ENCODE measurements at places on chromosomes 12 and 14. TPM values are rescaled to one million over a fixed set of nuclear protein-coding genes. Genes with fewer than 3 reads are reported as not detected.

DNA sequence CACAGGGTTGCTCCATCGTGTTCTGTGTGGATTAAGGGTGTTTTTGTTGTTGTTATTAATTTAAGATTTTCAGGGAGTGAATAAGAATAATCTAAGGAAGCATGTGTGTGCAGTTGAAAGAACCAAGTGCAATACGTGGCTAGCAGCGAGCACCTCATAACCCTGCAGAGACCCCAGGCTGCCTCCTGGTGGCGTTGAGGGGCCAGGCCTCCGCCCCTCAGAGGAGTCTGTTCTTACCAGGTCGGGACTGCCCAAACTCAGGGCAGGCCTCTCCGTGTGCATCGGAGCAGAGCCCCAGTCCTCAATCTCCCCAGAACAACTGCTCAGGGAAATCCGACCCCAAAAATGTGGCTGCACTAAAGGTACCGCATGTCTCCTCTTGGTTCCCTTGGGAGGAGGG, 36.8 kb downstream of the IL31 start:
- no peak overlapping the region for H3K4me3 ChIP-seq
- no peak for DNase-seq
- peaks cover 96% of the 10 kb centered on the region for H3K36me3 ChIP-seq
- no peaks in the 10 kb centered on the region for H3K4me1 ChIP-seq
- H3K27ac ChIP-seq: no peak overlapping the region
- H3K27me3 ChIP-seq: no peaks in the 10 kb centered on the region

DNA sequence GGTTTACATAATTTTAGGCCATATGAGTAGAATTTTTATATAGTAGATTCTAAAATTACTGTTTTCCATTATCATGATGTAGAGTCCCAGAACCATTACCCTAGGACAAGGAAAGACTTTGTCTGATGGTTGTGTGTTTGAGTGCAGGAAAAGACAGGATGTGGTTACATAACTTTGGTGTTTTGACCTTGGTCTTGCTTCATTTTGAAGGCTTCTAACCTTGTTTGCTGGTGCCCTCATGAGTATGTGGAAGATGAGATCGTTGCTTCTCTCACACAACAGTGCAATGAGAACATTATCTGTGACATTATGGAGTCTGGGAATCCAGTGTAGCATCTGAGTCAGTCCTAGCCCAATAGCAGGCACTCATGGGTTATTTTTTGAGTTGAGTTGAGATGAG, 106.2 kb downstream of the IGF1 start:
- no peaks in the 10 kb centered on the region for H3K4me1 ChIP-seq
- H3K27ac ChIP-seq: no peak overlapping the region
- no peaks in the 10 kb centered on the region for H3K27me3 ChIP-seq
- no peak overlapping the region for H3K4me3 ChIP-seq

GRCh38 chr14:76261371-76261811, 109.7 kb downstream of the GPATCH2L start:
- no peaks in the 10 kb centered on the region for H3K36me3 ChIP-seq
- no peak overlapping the region for H3K27ac ChIP-seq
- H3K4me3 ChIP-seq: no peak overlapping the region
- no peak for DNase-seq

The PAH gene
- not detected for total RNA-seq

DNA sequence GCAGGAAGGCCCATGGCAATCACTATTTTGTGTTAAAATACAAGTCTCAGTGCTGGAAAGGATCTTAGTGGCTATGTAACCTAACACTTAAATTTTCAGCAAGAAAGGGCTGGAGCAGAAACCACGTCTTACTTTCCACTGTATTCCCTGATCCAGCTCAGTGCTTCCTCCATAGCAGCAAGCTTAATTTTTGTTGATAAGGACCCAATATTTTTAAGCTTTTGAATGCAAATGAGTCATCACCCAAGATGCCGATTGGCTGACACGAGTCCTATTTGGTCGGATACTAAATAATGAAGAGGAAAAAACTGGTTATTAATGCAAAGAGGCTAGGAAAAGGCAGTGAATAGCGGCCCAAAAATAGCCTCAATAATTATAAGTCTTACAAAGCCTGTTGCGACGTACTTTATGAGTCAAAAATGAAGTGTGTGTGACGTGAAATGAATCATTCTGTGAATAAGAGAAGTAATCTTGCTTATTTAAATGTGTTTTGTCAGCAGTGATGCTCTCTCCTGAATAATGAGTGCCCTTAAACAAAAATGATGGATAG, 46.9 kb upstream of the IGF1 start:
- DNase-seq: no peak
- H3K4me1 ChIP-seq: no peaks in the 10 kb centered on the region
- H3K27me3 ChIP-seq: no peaks in the 10 kb centered on the region
- no peak overlapping the region for H3K27ac ChIP-seq
- H3K4me3 ChIP-seq: no peak overlapping the region
- H3K36me3 ChIP-seq: no peaks in the 10 kb centered on the region

DNA sequence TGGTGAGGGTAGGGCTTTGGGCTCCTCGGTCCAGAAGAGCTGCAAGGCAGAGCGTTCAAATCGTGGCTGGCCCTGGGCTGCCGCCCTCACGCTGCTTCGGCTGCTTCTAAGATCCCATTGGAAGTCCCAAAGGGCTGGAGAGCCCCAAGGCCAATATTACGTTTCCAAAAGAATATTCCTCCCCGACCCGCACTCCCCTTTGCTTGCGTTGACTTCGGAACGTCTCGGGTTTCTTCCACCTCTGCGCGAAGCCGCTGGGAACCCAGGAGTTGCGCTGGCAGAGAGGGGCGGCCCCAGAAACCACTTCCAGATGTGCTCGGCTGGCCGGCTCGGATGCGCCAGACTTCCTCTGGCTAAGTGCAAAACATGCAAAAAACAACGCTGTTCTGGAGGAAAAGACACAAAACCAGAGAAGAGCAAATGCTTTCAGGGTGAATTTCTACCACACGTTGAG, at the start of gene GLT8D2:
Gene GLT8D2, minus strand, starts transcription at position 285 of the 454 bp plus-strand sequence. CDS start 30,539 bp downstream, outside the sequence.
- DNase-seq: peak; percentile 56
- H3K4me3 ChIP-seq: peak within 1 kb of the TSS; percentile 47
- H3K4me1 ChIP-seq: peaks cover 9% of the 10 kb centered on the region

The SLC10A1 gene
- total RNA-seq: not detected

GRCh38 chr12:96658075-96658474, 168.7 kb downstream of the CFAP54 start:
- DNase-seq: no peak
- H3K27ac ChIP-seq: no peak overlapping the region
- no peaks in the 10 kb centered on the region for H3K4me1 ChIP-seq
- no peak overlapping the region for H3K4me3 ChIP-seq

GRCh38 chr14:104800771-104801519, at the start of gene ZBTB42:
TSS of gene ZBTB42 (plus strand) at chr14:104801101. CDS start at chr14:104801198, 97 bp downstream.
- H3K36me3 ChIP-seq: no peaks in the 10 kb centered on the region
- peak within 1 kb of the TSS; percentile 88 for H3K4me3 ChIP-seq
- H3K27ac ChIP-seq: peak within 1 kb of the TSS; percentile 96
- H3K4me1 ChIP-seq: peaks cover 73% of the 10 kb centered on the region
- DNase-seq: peak; percentile 93

The EPS8 gene
- 72.8 TPM for total RNA-seq

The TTC9 gene
- 5.5 TPM for total RNA-seq

The UBR7 gene
- total RNA-seq: 14.5 TPM

DNA sequence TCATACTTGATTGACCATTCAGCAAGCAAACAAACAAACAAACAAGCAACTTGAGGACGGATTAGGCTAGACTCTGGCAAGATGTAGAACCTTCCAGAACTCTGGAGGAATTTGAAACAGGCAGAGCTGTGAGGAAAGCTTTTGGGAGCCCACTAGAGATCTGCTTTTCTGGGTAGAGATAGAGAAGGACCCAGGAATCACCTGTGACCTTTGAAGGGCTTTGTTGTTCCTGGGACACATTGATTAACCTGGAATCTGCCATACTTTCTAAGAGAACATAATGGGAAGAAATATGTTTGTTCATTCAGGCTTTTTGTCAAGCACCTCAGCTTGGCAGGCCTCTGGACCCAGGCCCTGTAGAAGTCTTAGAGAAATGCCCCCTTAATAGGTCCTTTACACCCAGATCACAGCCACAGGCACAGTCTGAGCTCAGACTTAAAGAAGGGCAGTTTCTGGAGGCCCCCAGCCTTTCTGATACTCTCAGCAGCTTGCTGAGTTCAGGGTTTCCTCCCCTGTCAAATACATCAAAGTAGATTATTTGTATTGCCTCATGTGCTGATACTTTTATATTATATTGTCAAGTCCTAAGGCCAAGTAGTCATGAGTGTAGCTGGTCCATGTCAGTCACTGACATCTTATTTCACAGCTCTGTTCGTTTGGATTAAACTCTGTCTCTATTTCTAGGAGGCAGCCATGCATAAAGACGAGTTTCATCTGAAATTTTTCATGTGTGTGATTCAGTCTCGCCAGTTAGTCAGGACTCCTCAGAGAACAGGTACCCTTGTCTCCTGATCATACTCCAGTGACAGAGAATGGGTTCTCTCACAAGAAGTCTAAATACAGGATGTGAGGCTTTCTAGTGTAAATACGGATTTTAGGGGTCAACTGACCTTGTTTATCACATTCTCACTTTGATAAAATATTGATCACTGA, 1.1 kb upstream of the SENP1 start:
- peak overlapping the region; percentile 94 for H3K27ac ChIP-seq
- no peaks in the 10 kb centered on the region for H3K36me3 ChIP-seq
- H3K27me3 ChIP-seq: no peaks in the 10 kb centered on the region
- H3K4me3 ChIP-seq: peak overlapping the region; percentile 95
- H3K4me1 ChIP-seq: peaks cover 18% of the 10 kb centered on the region
- DNase-seq: no peak

GRCh38 chr14:74571901-74572725, 39.9 kb downstream of the LTBP2 start:
- H3K36me3 ChIP-seq: no peaks in the 10 kb centered on the region
- H3K27ac ChIP-seq: peak overlapping the region; percentile 57
- DNase-seq: no peak

- no peak for DNase-seq
- no peak overlapping the region for H3K4me3 ChIP-seq
- no peaks in the 10 kb centered on the region for H3K27me3 ChIP-seq
- H3K36me3 ChIP-seq: no peaks in the 10 kb centered on the region
- no peaks in the 10 kb centered on the region for H3K4me1 ChIP-seq
- H3K27ac ChIP-seq: no peak overlapping the region
Measured at GRCh38 chr12:55699471-55700055, 8.1 kb downstream of the ITGA7 start.

The MUCL1 gene
- not detected for total RNA-seq

The PCBP2 gene
- 767 TPM for total RNA-seq

The LTB4R2 gene
- total RNA-seq: 5.9 TPM

The FOXN3 gene
- total RNA-seq: 116 TPM

The NKX2-1 gene
- total RNA-seq: 180 TPM

GRCh38 chr14:73149753-73150152, 13.4 kb downstream of the PSEN1 start:
- no peak overlapping the region for H3K27ac ChIP-seq
- H3K4me3 ChIP-seq: no peak overlapping the region
- peaks cover 75% of the 10 kb centered on the region for H3K36me3 ChIP-seq
- H3K27me3 ChIP-seq: no peaks in the 10 kb centered on the region

DNA sequence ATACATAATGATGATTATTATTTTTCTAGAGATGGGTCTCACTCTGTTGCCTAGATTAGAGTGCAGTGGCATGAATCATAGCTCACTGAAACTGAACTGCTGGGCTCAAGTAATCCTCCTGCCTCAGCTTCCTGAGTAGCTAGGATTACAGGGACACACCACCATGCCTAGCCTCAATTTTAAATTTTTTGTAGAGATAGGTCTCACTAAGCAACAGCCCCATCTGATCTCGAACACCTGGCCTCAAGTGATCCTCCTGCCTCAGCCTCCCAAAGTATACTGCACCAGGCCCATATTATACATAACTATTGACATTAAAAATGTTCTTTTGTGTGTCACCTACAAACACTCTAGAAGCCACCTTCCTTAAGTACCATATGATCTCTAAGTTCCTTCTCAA, 3.4 kb downstream of the TXNRD1 start:
- peaks cover 39% of the 10 kb centered on the region for H3K4me1 ChIP-seq
- no peak for DNase-seq
- no peaks in the 10 kb centered on the region for H3K36me3 ChIP-seq
- H3K4me3 ChIP-seq: no peak overlapping the region
- peak overlapping the region; percentile 78 for H3K27ac ChIP-seq

GRCh38 chr12:7118881-7119280, 9.8 kb downstream of the RBP5 start:
- DNase-seq: no peak
- peaks cover 14% of the 10 kb centered on the region for H3K4me1 ChIP-seq
- peaks cover 20% of the 10 kb centered on the region for H3K36me3 ChIP-seq

DNA sequence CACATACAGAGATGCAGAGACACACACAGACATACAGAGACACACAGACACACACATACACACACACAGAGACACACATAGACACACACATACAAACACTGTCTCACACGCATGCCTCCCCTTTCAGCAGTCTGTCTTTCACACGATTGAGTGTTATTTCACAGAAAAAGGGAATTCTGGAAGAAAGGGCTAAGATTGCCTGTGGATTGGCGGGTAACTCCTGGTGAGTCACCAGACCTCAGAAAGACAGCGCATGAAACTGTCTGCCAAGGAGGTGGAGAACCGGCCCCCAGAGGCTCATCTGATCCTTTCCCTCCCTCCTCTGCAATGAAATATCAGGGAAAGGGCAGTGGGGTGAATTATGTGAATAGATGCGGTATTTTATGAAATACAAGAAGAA, 127.2 kb upstream of the GSC start:
- no peak overlapping the region for H3K27ac ChIP-seq
- no peak overlapping the region for H3K4me3 ChIP-seq
- no peaks in the 10 kb centered on the region for H3K4me1 ChIP-seq
- H3K27me3 ChIP-seq: peaks cover under 1% of the 10 kb centered on the region
- no peaks in the 10 kb centered on the region for H3K36me3 ChIP-seq
- DNase-seq: no peak

GRCh38 chr12:124603831-124604251, 36.4 kb upstream of the NCOR2 start:
- H3K27me3 ChIP-seq: no peaks in the 10 kb centered on the region
- H3K4me3 ChIP-seq: no peak overlapping the region
- no peak overlapping the region for H3K27ac ChIP-seq
- peaks cover 11% of the 10 kb centered on the region for H3K4me1 ChIP-seq
- no peak for DNase-seq

DNA sequence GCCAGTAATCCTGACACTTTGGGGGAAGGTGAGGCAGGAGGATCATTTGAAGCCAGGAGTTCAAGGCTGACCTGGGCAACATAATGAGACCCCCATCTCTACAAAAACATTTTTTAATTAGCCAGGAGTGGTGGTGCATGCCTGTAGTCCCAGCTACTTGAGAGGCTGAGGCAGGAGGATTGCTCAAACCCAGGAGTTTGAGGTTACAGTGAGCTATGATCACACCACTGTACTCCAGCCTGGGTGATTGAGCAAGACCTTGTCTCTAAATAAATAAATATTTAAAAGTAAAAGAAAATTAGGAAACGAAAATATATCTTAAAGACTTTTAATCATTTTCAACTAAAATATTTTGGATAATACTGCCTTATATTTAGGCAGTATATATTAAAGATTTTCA, 25.9 kb downstream of the CKB start:
- H3K27ac ChIP-seq: no peak overlapping the region
- no peak for DNase-seq
- no peak overlapping the region for H3K4me3 ChIP-seq
- peaks cover 19% of the 10 kb centered on the region for H3K4me1 ChIP-seq
- peaks cover 97% of the 10 kb centered on the region for H3K36me3 ChIP-seq
- no peaks in the 10 kb centered on the region for H3K27me3 ChIP-seq
